Activated naive CD8-positive, alpha-beta T cell treated with anti-CD3 and anti-CD28 coated beads, Interleukin-2, amount 10 ng/mL, durations not matched to agents 7 days and 5 days (primary cell): ENCODE measurements at places on chromosomes 3 and 15. TPM values are rescaled to one million over a fixed set of nuclear protein-coding genes. Genes with fewer than 3 reads are reported as not detected.

GXYLT2 gene
- not detected for total RNA-seq

CFAP100 gene
- total RNA-seq, result not detected

PRKAR2A gene
- total RNA-seq, result 37.0 TPM

GPR160 gene
- 9.7 TPM for total RNA-seq

MST1 gene
- 11.0 TPM for total RNA-seq

CCDC80 gene
- not detected for total RNA-seq

SLC33A1 gene
- total RNA-seq, result 26.4 TPM

FOXB1 gene
- total RNA-seq, result 0.74 TPM

SOX2 gene
- not detected for total RNA-seq

SERPINI1 gene
- 2.4 TPM for total RNA-seq

SLC28A2 gene
- total RNA-seq, result not detected

- DNase-seq, result peak; percentile 56
Observed at GRCh38 chr3:79019137-79019923, 748.5 kb downstream of the ROBO1 start.

DNA sequence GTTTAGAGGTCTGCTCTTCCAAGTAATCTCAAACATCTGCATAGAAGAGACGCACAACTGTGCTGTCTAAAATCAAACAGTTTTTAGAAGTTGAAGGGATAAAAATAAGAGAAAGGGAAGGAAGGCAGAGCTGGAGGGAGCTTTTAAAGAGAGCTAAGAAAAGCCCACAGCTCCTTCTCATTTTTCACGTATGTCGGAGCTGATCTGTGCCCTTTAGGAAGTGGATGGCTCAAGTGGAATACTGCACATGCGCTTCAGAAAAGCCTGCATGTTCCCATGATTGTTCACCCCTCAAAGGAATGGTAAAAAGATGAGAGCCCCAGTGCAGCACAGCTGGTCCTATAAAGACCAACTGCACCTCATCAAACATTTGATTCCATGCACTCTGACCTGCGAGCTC is 207.2 kb downstream of the ADAMTS17 start:
- no peak for DNase-seq

DNA sequence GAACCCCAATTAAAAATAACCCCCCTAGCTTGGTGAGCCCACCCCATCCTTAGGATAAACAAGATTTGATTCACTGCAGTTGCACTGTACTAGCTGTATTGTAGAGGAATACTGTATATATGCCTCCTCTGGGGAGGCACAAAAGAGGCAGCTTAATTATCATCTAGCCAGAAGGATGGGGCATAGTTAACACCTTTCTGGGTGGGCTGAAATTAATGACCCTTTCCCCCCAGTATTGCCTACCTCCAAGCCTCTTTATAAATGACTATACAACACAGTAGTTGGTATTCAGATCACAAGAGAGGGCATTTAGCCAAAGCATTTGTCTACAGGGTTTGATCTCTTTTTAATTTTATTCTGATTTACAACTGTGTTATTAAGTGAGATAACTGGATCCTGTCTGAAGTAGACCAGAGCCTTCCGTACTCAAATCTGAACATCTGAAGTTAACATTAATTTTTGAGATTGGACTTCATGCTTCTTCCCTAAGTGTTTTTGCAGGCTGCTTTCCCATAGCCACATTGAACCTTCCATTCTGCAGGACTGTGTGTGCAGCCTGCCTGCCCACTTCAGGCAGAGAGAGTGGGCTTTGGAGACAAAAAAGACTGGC is 807.0 kb upstream of the ARRDC4 start:
- DNase-seq, result no peak

GRCh38 chr15:88400591-88401250 is 66.5 kb downstream of the MRPL46 start:
- no peak for DNase-seq

- DNase-seq, result no peak
Observed at GRCh38 chr15:69145149-69145693, 15.2 kb upstream of the GLCE start.

GRCh38 chr3:29438580-29438979 is 157.7 kb downstream of the RBMS3 start:
- no peak for DNase-seq

DNA sequence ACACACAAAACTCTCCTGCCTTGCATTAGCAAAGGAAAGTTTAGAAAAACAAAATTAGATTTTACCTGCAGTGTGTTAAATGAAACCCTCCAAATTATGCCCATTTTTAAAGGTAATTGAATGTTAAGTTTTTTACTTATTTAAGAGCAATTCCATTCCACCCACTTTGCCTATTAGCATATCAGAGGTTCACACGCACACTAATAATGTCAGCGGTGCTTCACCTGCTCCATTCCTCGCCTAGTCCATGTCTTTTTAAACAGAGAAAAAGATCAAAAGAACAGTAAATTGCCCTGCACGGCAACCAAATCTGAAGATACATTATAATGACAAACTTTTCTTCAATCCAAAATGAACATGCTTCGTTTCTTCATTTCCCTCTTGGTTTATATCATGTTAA is 97.3 kb upstream of the LRRN1 start:
- no peak for DNase-seq

GRCh38 chr15:70034596-70034995 is 63.1 kb downstream of the TLE3 start:
- peak; percentile 8 for DNase-seq

DNA sequence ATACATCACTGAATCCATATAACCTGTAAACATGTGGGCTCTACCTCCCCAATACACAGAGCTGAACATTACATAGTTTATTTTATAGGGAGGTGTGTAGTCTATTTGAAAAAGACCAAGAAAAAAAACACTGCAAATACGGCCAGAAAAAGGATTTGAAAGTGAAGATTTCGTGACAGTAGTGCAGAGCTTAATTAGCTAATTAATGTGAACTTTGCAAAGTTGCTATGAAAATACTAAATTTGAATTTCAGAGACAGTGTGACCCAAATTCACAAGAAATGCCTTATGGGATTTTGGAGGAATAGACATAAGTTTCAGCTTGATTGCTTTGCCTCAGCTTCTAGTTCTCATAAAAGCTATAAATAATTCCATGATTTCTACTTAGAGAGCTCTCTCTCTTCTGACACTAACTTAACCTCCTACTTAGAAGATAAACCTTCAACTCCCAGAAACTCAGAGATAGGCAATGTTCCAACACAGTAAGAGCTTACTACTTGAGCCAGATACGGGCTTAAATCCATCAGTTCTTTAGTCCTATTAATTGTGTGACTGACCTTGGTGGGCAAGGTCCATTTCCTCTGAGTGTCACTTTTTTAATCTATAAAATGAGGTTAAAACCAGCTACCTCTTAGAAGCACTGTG is 87.3 kb upstream of the THBS1 start:
- DNase-seq, result no peak

GRCh38 chr15:70491201-70491621 is 272.1 kb downstream of the UACA start:
- no peak for DNase-seq

DNA sequence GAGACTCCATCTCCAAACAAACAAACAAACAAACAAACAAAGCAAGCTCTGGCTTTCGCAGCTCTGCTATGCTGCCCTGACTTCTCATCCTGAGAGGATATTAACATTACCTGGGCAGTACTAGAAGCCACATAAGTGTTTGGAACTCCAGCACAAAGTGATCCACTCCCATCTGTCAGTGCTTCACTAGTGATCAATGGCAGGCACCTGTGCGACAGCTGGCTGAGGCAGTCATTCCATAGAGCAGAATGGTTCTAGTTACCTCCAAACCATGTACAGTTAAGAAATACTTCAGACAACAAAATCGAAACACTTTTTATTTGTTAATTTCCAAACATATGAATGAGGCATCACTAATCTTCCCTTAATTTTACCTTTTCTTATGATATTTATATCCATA is 2.8 kb upstream of the MB21D2 start:
- DNase-seq, result no peak

GRCh38 chr3:131036200-131036816 is 9.6 kb downstream of the NEK11 start:
- DNase-seq, result no peak

DNA sequence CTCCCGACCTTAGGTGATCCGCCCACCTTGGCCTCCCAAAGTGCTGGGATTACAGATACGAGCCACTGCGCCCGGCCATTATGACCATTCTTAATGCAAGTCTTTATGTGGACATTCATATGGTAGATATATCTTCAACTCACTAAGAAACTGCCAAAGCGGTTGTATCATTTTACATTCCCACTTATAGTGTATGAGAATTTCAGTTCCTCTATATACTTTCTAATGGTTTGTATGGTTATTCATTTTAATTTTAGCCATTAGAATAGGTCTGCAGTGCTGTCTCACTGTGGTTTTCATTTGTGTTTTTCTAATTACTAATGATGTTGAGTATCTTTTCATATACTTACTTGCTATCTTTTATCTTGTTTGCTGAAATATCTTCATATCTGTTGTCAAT is 32.5 kb downstream of the TCF12 start:
- DNase-seq, result no peak

DNA sequence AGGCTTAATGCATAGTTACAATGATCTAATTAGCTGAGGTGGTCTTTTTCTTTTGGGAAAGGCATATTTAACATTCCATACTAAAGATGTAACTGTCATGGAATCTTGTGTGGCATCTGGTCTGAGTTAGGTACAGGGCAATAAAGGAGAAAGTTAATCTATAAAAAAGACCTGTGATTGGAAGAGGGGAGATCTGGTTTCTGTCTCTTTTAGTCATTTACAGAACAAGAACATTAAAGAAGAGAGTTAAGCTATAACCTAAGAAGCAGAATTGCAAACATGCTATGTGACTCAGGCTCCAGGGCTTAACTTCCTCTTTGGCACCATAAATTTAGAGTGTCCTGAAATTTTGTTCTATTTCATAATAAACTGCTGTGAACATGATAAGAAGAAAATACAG is 47.2 kb upstream of the MME start:
- no peak for DNase-seq

DNA sequence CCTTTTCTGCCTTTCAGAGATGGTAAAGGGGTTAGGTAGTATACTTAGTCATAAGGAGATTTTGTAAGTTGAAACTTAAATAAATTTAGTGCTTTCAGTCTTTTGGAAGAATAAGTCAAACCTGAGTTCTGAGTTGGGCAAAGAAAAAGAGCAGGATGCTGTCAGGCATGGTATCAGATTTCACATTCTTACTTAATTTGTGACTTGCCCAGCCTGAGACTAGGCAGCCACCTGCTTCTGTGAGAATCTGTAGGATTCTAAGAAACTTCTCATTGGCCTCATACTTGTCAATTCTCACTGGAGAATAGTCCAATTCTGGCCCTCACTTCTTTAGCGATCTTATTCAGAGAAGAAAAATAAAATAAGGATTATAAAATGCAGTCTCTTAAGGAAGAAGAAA is 577.5 kb downstream of the DIPK2A start:
- DNase-seq, result no peak

GRCh38 chr15:68409736-68410370 is 22.1 kb downstream of the ITGA11 start:
- DNase-seq, result no peak

DNA sequence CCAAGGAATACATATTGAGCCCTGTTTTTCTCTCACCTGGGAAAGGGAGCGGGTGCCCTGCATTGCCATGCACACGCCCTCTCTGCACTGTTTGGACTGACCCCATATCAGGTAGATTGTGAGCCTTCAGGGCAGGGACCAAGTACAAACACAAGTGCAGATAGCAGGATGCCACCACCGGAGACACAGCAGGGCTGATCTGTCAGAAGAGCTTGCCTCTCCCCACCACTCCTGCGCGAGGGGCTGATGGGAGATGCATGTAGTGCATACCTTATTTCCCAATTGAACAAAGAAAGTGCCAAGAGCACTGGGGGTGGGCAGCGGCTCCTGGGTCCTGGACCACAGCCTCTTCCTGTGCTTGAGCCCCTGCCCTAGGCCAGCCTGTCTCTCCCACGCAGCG is 9.0 kb upstream of the SLCO2A1 start:
- DNase-seq, result no peak

DNA sequence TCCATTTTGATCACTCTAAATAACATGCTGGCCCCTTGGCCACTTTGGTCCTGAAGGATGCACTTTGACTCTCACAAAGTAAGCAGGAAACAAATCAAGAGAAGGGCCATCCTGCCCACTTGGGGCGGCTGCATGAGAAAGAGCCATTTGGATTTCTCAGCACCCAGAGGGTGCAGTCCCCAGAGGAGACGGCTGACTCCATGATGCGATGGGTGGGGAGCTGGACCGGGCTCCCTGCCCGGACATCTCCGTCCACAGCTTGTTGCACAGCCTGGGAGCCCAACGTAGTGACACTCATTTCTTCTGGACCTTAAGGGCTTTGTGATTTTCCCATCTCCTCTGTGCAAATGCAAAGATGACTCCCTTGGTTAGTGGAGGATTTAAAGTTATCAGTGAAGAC is 4.0 kb upstream of the HRH1 start:
- no peak for DNase-seq

DNA sequence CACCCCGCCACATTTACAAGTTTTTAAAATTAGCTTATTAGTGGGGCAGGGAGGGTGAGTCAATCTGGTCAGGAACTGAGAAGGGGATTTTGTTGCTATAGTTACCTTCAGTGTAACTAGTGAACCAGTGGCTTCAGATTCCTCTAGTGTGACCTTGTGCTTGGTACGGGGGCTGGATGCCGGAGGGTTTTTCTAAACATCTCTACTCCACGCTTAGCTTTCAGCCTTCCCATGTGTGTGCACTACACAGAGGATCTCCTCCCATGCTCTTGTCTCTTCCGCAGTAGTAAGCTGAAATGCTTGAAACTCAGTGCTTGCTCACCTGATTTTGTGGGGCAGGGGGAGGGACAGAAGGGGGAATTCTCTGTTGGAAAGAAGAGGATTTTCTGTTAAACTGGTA is 67.9 kb upstream of the AKAP13 start:
- no peak for DNase-seq

DNA sequence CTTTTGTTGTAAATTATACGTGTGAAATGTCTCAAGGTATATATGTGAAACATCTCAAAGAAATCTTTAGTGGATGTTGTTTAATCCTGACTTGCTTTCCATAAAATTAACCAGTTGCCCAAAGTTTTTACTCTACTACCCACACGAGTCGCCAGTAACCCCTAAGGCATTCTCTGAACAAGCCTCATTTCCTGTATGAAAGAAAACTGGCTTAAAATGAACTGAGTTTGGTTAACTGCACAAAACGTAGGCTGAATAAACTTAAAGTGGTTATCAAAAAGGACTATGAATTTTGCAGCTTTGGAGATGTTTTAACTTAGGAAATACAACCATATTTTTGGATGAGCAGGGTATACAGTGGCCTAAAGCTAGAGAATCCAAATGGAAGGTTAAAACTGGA is 2.7 kb upstream of the APPL1 start:
- DNase-seq, result no peak

DNA sequence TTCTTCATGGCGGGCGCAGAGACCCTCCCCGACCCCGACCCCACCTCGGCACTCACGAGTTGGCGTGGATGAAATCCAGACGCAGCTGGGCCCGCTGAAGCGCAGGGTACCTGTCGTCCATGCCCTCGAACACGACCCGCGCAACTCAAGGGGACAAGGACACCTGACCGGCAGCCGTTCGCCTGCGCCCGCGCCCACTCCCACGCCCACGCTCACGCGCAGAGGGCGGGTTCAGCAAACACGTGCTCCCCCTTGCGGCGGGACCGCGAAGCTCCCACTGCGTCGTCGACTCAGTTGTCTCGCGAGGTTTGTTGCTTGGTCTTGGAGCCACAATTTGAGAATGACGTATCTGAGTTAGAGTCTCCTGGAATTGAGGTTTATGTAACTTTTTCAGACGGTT is at the start of gene MORC1:
TSS of gene MORC1 (minus strand) at position 196 of the 400 bp plus-strand sequence. CDS start at position 121, 75 bp downstream.
- DNase-seq, result no peak

GRCh38 chr15:59349680-59350420 is 22.8 kb downstream of the MYO1E start:
- DNase-seq, result no peak

GRCh38 chr3:72636969-72637597 is 211.2 kb downstream of the SHQ1 start:
- DNase-seq, result no peak

- DNase-seq, result no peak
Observed at GRCh38 chr3:124230998-124231397, 239.1 kb upstream of the ROPN1 start.
